ENCODE measurements at places on chromosomes 4 and X. TPM values are rescaled to one million over a fixed set of nuclear protein-coding genes. Genes with fewer than 3 reads are reported as not detected.

- H3K4me1 ChIP-seq: no peaks in the 10 kb centered on the region
- H3K27ac ChIP-seq: no peak overlapping the region
- H3K27me3 ChIP-seq: no peaks in the 10 kb centered on the region
- no peak for DNase-seq
Measured at GRCh38 chr4:152448038-152448707, 87.7 kb downstream of the FBXW7 start.

RAI2 gene
- 0.16 TPM for total RNA-seq

ZNF518B gene
- total RNA-seq: not detected

- H3K4me1 ChIP-seq: no peaks in the 10 kb centered on the region
- no peaks in the 10 kb centered on the region for H3K36me3 ChIP-seq
- H3K4me3 ChIP-seq: no peak overlapping the region
- no peak for DNase-seq
- no peaks in the 10 kb centered on the region for H3K27me3 ChIP-seq
- H3K27ac ChIP-seq: no peak overlapping the region
Measured at GRCh38 chrX:9211269-9211668, 177.3 kb upstream of the FAM9B start.

EXOC1L gene
- total RNA-seq: not detected

GPR143 gene
- total RNA-seq: 4.6 TPM

DNA sequence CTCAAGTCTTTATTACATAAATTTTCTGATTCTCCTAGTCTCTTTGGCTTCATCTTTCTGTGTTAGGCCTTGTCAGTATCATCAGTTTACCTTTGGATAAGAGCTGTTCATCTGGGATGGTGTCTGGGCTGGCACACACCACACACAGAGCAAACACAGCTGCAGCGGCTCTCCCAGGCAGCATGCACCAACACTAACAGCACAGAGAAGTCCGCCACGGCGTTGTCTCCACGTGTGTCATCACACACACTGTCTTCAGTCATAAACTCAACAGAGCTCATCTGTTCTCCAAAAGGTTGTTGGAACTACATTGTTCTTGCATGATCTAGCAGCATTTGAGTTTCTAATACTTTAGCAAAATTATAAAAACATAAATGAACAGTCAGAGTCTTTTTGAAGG lies 851.9 kb upstream of the FRG1 start:
- no peak for DNase-seq
- no peaks in the 10 kb centered on the region for H3K36me3 ChIP-seq
- H3K4me3 ChIP-seq: no peak overlapping the region
- no peaks in the 10 kb centered on the region for H3K27me3 ChIP-seq

- no peaks in the 10 kb centered on the region for H3K4me1 ChIP-seq
- no peaks in the 10 kb centered on the region for H3K27me3 ChIP-seq
- H3K27ac ChIP-seq: no peak overlapping the region
- no peak overlapping the region for H3K4me3 ChIP-seq
Measured at GRCh38 chr4:19051831-19052230, 1030.3 kb upstream of the LCORL start.

CXCL13 gene
- not detected for total RNA-seq

DNA sequence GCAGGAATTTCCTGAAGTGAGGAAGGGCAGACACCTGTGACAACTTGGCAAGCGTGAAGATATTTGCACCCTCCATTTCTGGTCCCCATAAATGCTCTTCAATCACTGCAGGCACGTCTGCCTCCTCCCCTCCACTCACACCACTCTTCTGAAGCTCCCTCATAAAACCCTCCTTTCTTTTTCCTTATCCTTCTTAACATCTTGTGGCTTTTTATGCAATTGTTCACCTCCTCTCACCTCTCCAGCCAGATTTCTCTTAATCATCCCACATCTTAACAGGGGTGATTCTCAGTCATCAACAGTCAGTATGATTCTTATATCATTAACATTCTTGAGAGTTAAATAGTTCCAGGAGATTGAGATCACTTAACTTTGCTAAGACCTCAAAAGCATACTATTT lies 277.4 kb downstream of the SPRY1 start:
- no peak overlapping the region for H3K27ac ChIP-seq
- no peaks in the 10 kb centered on the region for H3K4me1 ChIP-seq
- no peak for DNase-seq

- no peak overlapping the region for H3K27ac ChIP-seq
- H3K36me3 ChIP-seq: no peaks in the 10 kb centered on the region
- H3K4me3 ChIP-seq: no peak overlapping the region
- H3K27me3 ChIP-seq: no peaks in the 10 kb centered on the region
- peak; percentile 2 for DNase-seq
Measured at GRCh38 chrX:108516184-108516583, 76.5 kb downstream of the COL4A5 start.

SMAD1 gene
- total RNA-seq: 5.3 TPM

UGDH gene
- 140 TPM for total RNA-seq

GRCh38 chr4:163482190-163482589 lies 8.6 kb upstream of the TKTL2 start:
- H3K4me3 ChIP-seq: no peak overlapping the region
- no peaks in the 10 kb centered on the region for H3K36me3 ChIP-seq
- no peaks in the 10 kb centered on the region for H3K27me3 ChIP-seq
- no peak for DNase-seq

DNA sequence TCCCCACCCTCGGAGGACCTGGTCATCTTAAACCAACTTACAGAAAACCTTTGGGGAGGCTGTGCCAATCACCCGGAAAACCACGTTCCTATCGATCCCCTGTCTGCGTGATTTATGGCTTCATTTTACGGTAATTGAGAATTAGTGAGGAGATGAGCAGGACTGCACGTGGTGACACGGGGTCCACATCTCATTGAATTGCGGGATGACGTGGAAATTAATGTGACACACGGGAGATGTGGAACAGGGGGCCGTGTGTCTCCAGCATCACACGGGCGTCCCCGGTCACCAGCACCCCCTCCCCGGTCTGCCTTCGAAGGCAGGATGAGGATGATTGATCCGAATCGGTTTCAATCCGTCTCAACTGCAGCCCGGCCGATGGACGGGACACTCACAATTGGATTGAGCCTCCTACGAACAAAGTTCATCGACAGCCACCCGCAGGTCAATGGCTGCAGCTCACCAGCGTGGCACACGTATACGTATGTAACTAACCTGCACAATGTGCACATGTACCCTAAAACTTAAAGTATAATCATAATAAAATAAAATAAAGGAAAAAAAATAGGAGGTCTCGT lies 160.3 kb downstream of the SHOX start:
- no peaks in the 10 kb centered on the region for H3K27me3 ChIP-seq
- no peak overlapping the region for H3K4me3 ChIP-seq
- no peak overlapping the region for H3K27ac ChIP-seq
- DNase-seq: no peak
- no peaks in the 10 kb centered on the region for H3K36me3 ChIP-seq
- H3K4me1 ChIP-seq: no peaks in the 10 kb centered on the region

- peak overlapping the region; percentile 83 for H3K27ac ChIP-seq
- H3K4me3 ChIP-seq: peak overlapping the region; percentile 90
- H3K27me3 ChIP-seq: no peaks in the 10 kb centered on the region
- no peaks in the 10 kb centered on the region for H3K36me3 ChIP-seq
- peak; percentile 92 for DNase-seq
- H3K4me1 ChIP-seq: peaks cover 3% of the 10 kb centered on the region
Measured at GRCh38 chr4:182448281-182449151, 205.3 kb downstream of the TENM3 start.

DNA sequence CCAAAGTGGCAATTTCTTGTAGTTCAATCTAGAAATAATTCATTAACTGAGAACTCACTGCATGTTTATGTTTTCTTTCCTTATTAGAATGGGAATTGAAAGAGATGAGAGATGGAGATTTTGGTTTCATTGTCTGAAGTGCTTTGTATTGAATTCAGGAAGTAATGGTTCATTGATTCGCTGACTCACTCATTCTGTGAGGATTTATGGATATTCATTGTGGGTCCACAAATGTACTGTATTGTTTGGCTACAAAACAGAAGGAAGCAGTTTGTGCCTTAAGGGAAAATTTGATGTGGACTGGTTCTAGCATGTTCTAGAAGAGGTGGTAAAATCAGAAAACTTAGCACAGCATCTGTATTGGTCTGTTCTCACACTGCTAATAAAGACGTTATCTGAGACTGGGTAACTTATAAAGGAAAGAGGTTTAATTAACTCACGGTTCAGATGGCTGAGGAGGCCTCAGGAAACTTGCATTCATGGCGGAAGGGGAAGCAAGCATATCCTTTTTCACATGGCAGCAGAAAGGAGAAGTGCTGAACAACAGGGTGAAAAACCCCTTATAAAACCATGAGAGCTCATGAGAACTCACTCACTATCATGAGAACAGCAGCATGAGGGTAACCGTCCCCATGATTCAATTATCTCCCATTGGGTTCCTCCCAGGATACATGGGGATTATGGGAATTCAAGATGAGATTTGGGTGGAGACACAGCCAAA lies 132.3 kb upstream of the VCX3A start:
- no peak overlapping the region for H3K4me3 ChIP-seq
- H3K36me3 ChIP-seq: no peaks in the 10 kb centered on the region
- no peaks in the 10 kb centered on the region for H3K27me3 ChIP-seq
- no peaks in the 10 kb centered on the region for H3K4me1 ChIP-seq
- no peak overlapping the region for H3K27ac ChIP-seq

DNA sequence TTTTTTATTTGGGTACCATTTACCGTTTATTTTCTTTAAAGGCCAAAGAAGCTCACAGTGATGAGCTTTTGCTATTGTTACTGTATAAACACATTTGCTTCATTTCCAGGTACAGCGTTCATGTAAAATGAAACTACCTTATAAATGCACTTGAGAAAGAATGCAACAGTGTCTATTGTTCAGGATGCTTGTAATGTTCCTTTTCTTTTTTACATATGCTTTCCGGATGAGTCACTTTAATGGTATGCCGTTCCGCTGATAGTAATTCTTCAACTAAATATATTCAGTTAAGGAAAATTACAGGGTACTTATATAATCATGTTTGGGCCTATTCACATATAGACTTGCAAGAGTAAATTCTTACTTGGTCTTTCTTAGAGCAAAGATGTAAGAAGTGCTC lies 354.9 kb downstream of the RPA4 start:
- no peaks in the 10 kb centered on the region for H3K27me3 ChIP-seq
- no peaks in the 10 kb centered on the region for H3K36me3 ChIP-seq
- DNase-seq: no peak
- no peak overlapping the region for H3K4me3 ChIP-seq
- no peak overlapping the region for H3K27ac ChIP-seq

DNA sequence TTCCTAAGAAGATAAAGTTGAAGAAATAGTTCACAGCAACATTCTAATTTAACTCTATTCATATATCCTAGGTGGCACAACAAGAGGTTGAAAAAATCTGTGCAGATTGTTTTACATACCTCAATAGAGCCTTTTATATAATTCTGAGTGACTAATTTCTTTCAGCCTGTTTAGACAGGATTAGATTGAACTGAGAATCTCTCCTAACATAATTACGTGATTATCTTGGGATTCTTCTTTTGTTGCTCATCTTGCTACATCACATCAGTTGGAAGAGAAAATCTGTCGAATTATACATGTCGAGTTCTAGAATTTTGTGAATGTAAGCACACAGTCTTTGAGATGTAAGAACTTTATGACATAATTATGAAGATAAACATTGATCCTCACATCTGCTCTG lies 1873.7 kb upstream of the IGFBP7 start:
- H3K4me1 ChIP-seq: no peaks in the 10 kb centered on the region
- no peak overlapping the region for H3K4me3 ChIP-seq
- H3K36me3 ChIP-seq: no peaks in the 10 kb centered on the region
- H3K27me3 ChIP-seq: no peaks in the 10 kb centered on the region

DNA sequence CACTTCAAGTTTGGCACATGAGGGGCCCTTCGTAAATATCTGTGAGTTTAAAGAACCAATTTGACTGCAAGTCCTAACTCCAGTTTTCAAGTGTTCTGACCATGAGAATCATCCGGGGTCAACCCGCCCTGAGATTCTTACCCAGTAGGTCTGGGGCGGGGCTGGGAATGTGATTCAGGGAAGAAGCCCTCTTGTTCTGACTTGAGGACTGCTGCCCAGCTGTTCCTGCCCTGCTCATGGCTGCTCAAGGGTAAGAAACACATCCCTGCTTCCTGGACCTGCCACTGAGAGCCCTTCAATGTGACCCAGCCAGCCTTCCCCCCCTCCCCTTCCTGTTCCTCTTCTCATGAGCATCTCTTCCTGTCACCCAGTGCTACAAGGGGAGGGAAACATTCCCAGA lies 92.7 kb upstream of the PGRMC2 start:
- H3K27ac ChIP-seq: peak overlapping the region; percentile 67
- no peak for DNase-seq
- H3K4me3 ChIP-seq: no peak overlapping the region
- H3K27me3 ChIP-seq: no peaks in the 10 kb centered on the region
- H3K36me3 ChIP-seq: no peaks in the 10 kb centered on the region

- H3K4me3 ChIP-seq: no peak overlapping the region
- DNase-seq: no peak
- H3K27ac ChIP-seq: no peak overlapping the region
- H3K4me1 ChIP-seq: no peaks in the 10 kb centered on the region
- no peaks in the 10 kb centered on the region for H3K36me3 ChIP-seq
Measured at GRCh38 chrX:14228611-14229010, 198.9 kb upstream of the GEMIN8 start.

GRCh38 chrX:44544036-44544435 lies 1.4 kb upstream of the FUNDC1 start:
- DNase-seq: no peak
- peaks cover 14% of the 10 kb centered on the region for H3K4me1 ChIP-seq
- H3K27me3 ChIP-seq: no peaks in the 10 kb centered on the region
- no peaks in the 10 kb centered on the region for H3K36me3 ChIP-seq

GRCh38 chrX:21821875-21822274 lies 17.5 kb upstream of the MBTPS2 start:
- DNase-seq: peak; percentile 62
- H3K36me3 ChIP-seq: no peaks in the 10 kb centered on the region
- H3K27me3 ChIP-seq: no peaks in the 10 kb centered on the region
- H3K4me3 ChIP-seq: no peak overlapping the region

DNA sequence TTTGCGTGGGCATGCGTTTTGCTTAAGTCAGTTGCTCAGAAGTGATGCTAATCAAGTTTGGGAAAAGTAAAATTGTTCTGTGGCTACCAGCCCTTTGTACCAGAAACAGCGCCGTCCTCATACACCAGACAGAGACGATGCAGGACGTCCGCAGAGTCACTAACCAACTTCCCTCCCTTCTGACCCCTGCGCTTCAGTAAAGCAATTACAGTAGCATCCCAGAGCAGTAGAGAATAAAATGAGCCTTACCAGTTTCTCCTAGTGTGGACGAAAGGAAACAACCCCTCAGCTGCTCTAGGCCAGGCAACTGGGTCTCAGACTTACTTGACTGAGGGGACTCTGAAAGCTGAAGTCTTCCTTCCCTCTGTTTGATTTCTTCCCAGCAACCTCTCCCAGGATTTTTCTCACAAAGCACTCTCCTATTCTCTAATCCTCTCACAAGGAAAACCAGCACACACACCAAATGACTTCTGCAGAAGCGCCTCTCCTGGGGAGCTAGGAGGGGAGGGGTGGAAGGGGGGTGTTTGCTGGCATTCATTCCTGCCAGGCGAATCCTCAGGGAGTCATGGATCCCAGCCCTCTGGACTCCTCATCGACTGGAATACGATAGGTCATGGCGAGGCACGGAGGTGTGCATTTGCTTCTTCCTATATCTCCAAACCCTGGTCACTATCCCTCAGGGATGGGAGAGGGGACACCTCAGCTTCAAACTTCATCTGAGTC lies 56.0 kb upstream of the MID1 start:
- H3K36me3 ChIP-seq: no peaks in the 10 kb centered on the region
- H3K4me3 ChIP-seq: no peak overlapping the region
- H3K4me1 ChIP-seq: no peaks in the 10 kb centered on the region
- DNase-seq: no peak
- no peak overlapping the region for H3K27ac ChIP-seq
- no peaks in the 10 kb centered on the region for H3K27me3 ChIP-seq

GRCh38 chrX:133175162-133175561 lies 43.0 kb downstream of the TFDP3 start:
- H3K27ac ChIP-seq: no peak overlapping the region
- H3K4me3 ChIP-seq: no peak overlapping the region
- H3K36me3 ChIP-seq: no peaks in the 10 kb centered on the region
- no peak for DNase-seq
- H3K27me3 ChIP-seq: no peaks in the 10 kb centered on the region
- H3K4me1 ChIP-seq: no peaks in the 10 kb centered on the region

Measured in Caco-2 (cell line).